ENCODE measurements at places on chromosomes 11 and 22.
A peak's percentile ranks its signal among the peaks of the same experiment; 100 is the strongest.

- no peak for DNase-seq
These were observed 15.6 kb upstream of the LYVE1 start for GRCh38 chr11:10584071-10584501.

DNA sequence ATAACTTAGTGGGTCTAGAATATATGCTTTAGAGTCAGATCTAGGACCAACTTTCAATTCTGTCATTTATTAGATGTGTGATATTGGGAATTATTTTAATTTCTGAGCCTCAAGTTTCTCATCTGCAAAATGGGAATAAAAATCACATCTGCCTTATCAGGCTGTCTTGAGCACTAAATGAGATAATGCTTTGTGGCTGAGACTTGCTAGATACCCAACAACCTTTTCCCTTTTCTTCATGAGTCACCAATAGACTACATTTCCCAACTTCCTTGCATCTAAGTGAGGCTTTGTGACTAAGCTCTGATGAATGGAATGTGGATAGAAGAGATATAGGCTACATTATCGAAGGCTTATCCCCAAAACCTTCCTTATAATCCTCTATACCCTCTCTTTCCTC, 220.7 kb upstream of the SESN3 start:
- DNase-seq, result no peak

DNA sequence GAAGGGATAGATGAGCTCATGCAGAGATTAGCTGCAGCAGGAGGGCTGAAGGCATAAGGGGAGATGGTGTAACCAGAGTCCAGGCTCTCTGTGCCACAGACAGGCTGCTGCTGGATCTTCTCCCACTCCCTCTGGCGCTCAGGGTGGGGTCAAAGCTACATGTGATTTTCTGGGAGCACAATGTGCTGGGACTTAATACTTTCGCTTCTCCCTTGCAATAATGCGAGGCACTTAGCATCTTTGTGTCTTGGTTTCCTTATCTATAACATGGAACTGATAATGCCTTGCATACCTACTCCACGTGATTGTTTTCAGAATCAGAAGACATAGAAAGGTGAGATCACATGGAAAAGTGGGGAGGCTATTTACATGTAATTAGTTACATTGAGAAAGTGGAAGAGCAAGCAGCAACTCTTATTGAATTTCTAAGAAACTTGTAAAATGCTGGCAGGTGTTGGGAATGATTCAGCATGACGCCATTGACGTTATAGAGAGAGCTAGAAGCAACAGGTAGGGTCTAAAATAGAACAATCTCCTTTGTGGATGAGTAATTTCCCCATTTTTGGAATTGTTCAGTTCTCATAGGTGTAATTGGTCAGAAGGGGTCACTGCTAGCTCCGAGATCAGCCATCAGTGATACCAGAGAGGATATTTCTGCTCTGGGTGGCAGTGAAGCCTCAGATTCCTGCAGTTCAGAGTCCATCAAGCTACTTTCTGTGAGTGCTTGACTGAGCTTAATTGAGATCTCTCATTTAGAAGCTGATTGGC, 8.2 kb upstream of the OR9I1 start:
- no peak for DNase-seq

- DNase-seq, result no peak
These were observed 245.0 kb downstream of the BRD1 start for GRCh38 chr22:49582678-49583077.

GRCh38 chr11:65150509-65151299, 16.4 kb upstream of the SYVN1 start:
- DNase-seq, result no peak

DNA sequence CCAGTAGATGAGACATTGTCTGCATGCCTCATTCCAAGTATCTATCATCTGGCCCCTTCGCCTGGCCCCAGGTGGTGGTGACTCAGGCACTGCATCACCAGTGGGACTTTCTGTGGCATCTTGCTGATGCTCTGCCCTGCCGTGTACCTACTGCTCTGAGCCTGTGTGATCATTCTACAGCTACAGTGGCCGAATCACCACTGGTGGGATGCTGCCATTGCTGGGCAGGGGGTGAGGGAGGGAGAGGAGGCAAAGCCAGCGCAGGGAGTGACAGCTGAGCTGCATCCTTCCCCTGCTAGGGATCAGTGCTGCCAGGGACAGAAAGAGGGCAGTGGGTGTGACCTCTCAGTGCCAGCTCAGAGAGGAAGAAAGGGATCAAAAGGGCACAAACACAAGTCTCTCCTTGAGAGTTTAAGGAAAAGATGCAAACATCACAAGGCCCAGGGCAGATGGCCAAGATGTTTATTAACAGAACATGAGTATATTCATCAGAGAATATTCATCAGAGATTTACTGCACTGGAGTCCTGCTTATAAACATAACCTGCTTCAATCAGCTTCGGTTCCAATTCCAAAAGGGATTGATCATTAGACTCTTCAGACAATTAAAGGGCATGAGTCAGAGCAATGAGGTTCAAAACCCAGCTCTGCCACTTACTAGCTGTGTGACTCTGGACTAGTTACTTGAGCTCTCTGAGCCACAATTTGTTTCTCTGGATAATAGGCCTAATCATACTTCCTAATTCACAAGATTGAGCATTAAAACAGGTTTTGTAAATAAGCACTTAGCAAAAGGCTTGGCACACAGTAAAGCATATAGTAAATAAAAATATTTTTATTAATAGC, 109.8 kb downstream of the NAT10 start:
- peak; percentile 52 for DNase-seq

DNA sequence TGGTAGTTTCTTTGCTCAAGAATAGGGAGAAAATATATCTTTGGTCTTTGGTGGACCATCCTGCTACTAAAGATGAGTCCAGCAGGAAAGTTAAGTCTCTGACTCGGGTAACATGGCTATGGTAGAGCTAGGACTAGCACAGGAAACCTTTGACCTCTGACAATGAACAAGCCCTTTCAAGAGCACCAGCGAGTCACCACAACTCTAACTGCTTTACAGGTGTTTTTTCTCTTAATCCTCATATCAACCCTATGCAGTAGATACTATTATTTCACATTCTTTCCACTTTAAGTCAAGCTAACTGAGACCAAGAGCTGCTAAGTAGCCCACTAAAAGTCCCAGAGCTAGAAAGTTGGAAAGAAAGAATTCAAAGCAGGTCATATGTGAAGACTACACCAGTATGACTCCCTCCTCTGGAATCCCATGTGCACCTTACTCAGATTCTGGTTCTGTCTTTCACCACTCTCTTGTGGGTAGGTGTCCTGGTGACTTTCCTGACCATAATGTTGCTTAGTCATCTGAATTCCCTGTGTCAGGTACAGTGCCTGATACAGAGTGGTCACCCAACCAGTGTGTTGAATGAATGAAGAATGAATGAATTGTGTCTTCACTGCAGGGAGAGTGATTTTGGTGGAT, 53.8 kb upstream of the ME3 start:
- no peak for DNase-seq

- DNase-seq, result no peak
These were observed 101.7 kb downstream of the MORC2 start for GRCh38 chr22:30866811-30867271.

DNA sequence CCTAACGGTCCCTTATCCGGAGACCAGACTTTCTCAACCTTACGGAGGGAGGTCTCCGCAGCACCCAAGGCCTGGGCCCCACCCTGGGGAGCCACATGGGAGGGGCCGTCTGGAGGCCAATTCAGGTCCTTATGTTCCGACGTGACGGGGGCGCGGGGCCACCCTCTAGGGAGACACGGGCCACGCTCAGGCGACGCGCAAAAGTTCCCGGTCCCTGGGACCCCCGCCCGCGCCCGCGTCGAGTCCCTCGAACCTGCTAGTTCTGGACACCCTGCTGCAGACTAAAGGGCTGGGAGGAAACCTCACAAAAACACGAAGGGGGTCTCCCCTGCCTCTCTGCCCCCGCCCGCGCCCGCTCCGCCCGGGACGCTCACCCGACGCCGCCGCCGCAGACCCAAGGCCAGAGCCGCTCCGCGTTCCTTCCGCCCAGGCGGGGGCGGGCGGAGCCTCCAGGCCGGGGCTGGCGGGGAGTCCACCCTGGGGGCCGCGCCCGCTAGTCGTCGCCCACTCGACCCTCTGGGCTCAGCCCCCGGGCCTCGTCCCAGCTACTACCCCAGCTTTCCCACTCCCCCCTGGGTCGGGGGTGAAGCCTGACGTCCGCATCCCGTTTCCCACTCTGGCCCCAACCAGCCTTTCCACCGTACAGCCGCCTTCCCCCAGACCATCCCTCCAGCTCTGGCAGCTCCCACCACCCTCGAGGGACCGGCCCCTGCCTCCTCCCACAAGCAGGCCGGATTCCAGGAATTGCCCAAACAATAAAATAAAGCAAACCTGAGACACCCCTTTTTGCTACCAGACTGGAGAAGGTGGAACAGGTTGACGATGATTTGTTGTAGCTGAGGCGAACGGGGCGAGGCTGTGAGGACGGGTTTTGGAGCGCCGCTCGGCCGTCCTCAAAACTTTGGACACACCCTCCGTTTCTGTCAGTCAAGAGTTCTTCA, 2.7 kb downstream of the RNH1 start:
- DNase-seq, result no peak

DNA sequence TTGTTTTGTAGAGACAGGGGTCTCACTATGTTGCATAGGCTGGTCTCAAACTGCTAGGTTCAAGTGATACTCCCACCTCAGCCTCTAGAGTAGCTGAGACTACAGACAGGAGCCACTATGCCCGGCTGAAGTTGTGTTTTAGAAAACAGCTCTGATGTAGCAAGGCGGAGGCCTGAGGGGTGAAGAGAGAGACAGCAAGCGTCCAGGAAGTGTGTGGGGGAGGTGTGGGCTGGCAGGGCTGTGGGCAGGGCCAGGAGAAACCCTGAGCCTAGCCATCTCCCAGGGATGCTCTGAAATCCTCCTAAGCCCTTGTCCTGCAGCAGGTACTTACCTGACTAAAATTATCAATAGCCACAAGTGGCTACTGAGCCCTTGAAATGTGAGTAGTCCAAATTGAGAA, 16.1 kb upstream of the RPS3 start:
- DNase-seq, result no peak

DNA sequence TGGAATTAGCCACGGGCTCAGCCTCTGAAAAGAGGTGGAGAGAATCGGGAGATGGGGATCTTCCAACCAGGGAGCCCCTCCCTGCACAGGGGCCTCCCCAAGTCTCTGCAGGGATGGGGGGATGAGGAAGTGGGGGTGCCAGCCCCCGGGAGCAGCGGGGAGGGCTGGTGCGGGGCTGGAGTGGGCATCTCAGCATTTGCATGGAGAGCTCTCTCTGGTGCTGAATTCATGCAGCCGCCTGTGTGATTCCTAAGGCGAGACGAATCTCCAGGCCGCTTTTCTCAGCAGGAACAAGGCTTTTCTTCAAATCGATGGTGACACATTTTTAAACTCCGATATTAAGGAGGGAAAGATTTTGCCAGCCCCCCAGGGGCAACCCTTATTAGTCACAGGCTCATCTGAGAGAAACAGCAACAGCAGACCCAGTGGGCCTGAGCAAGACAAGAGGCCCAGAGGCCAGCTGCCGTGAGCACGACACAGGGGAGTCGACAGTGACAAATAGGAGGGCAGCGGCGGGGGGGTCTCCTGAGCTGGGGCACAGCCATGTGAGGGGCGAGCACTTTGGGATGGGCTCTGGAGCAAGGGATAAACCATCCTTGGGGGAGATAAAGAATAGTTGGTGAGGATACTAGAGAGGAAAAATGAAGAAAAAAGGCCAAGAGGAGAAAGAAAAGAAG, 29.0 kb downstream of the MACROD1 start:
- no peak for DNase-seq

- DNase-seq, result no peak
These were observed 132.2 kb upstream of the PLET1 start for GRCh38 chr11:112392904-112393303.

GRCh38 chr11:59097113-59097708, 9.8 kb upstream of the FAM111B start:
- DNase-seq, result peak; percentile 65

DNA sequence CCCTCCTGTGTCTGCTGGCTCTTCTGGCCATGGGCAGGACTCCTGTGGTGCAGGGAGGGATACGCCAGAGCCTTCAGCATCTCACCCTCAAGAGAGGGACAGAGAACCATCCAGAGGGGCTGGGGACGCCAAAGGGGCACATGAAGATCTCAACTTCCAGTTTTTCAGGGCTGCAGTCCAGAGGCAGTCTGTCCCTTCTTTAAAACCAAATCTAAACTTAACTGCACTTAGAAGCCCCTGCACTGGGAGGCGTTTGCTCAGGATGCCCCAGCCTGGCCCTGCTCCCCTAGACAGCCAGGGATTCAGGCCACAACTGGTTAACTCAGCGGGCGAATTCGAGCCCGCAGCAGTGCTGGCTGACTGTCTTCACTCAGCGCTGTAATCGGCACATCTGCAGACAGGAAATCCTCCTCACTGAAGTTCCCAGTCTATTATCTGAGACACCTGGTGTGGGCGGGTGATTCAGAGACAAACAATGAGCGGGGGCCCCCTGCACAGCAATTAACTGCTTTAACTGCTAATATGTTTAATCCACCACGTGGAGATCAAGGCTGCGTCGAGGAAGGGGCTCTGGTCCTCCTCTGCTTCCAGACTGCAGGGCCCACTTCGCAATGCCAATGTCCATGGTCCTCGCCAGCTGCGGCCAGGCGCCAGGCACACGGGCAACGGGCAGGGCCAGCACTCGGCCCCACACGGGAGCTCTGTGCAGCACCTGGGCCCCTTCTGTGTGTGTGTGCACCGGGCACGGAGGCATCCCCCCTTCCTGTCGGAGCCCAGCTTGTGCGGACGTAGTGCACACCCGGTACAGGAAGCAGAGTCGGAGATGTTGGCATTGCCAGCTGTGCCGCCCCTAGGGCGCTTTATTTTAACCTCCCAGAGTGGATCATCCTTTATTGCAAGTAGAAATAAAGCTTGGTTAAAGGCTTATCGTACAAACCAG, 36.9 kb upstream of the GNB1L start:
- DNase-seq, result peak; percentile 90

DNA sequence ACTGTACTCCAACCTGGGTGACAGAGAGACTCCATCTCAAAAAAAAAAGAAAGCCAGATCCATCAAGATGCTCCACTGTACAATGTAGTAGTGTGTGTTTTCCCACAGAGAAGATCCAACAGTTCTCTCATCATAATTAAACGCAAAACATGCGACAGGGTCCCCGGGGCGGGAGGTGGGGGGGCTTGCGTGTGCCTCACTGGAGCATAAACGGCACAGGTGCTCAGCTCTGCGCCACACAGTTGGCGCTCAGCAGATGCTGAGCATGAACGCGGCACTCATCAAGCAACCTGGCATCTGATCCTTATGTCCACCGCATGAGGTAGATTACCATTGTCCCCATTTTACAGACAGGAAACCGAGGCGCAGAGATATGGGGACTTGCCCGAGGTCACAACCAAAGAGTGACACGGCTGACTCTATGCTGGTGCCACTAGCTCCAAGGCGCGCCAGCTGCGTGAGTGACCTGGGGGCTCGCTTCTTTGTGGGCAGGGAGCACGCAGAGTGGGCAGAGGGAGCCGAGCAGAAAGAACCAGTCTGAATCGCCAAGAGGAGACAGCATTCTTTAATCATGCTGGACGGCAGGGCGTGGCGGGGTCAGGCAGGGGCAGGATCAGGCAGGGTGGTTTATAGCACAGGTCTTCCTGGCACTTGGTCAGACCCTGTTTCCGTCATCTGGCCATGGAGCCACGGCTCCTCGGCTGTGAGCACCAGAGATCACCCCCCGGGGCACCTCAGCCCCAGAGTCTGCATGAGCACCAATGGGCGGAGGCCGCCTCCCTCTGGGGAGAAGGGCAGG, 8.2 kb downstream of the C1QTNF6 start:
- no peak for DNase-seq

- no peak for DNase-seq
These were observed 120.3 kb downstream of the KCNQ1OT1 start for GRCh38 chr11:2579315-2580060.

GRCh38 chr11:102733232-102733875, 8.6 kb upstream of the MMP8 start:
- DNase-seq, result no peak

All from activated CD4-positive, alpha-beta T cell treated with anti-CD3 and anti-CD28 coated beads, Interleukin-2, amount 50 U/mL, for 4 hours (primary cell).